ENCODE measurements at places on chromosomes 2 and 18.

DNA sequence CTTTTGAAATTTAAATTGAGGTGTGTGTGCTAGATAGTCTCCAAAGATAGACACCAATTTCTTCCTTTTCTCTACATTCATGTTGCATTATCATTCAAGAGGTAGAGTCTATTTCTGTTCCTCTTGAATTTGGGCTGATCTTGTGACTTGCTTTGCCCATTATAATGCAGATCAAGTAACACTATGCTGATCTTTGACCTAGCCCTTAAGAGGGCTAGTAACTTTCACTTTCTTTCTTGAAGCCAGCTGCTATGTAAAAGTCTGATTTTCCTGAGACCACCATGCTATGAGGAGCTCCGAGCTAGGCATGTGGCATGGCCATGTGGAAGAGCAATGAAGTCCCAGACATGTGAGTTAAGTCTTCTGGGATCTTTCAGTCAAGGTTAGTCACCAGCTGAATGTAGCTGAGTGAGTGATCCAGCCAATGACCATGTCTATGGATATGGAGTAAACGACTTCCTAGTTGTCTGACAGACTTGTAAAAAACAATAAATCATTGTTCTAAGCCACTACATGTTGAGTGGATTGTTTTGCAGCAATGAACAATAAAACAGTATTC is 189.4 kb upstream of the CWC22 start:
- no peak for DNase-seq

GRCh38 chr2:56741601-56742102 is 557.9 kb downstream of the CCDC85A start:
- no peak for DNase-seq

DNA sequence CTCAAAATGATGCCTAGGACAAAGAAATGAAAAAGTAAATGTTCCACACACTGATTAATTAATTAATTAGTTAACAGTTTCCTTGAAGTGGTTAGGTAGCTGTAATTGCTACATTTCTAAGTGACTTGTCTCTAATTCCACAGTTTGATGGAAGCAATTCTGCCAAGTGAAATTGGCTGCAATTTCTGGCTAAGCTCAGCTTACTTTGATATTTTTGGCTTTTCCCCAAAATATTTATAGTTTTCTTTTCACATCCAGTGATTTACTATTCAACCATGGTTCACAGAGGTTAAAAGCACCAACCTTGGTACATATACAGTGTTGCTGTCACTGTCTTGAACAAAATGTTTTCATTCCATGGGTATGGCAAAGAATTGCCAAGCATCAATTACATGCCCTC is 459.5 kb upstream of the CDH20 start:
- DNase-seq, result no peak

- no peak for DNase-seq
Measured at GRCh38 chr2:17934721-17935120, 56.3 kb downstream of the KCNS3 start.

- DNase-seq, result no peak
Measured at GRCh38 chr2:241773511-241774418, 2.9 kb upstream of the GAL3ST2 start.

- DNase-seq, result no peak
Measured at GRCh38 chr2:68771211-68771751, 36.7 kb downstream of the ARHGAP25 start.
